ENCODE measurements at places on chromosomes 16 and 17.

DNA sequence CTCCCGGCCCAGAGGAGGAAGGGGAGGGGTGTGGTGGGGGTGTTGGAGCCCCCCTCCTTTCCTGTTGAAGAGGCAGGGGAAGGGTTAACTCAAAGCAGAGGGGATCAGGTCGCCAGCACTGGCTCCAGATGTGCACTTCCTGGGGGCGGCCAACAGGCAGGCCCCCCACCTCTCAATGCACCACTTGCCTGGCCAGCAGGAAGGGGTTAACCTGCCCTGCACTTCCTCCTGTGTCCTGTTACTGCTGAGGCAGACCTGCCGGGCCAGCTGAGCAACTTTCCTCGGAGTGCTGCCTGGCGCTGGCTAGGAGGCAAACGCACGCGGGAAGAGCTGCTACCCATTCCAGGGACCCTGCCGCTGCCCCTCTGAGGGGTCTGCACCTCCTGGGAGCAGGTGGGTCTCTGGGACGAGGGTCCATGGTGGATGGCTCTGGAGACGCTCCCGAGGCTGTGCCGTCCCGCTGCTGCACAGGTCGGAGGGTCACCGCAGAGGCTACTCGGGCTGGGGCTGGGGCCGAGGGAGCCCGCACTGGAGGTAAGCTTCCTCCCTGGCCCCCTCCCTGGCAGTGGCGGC, at the start of gene EPN3:
Gene EPN3 (plus strand): TSS at position 284 of the 573 bp plus-strand sequence. CDS start 3,822 bp downstream, outside the sequence.
- no peak for DNase-seq

- no peak for DNase-seq
Observed at GRCh38 chr17:41325126-41325525, 9.6 kb upstream of the KRTAP17-1 start.

- DNase-seq = no peak
Observed at GRCh38 chr16:74871608-74872007, 97.0 kb upstream of the FA2H start.

GRCh38 chr17:81246679-81247338, 7.7 kb downstream of the NDUFAF8 start:
- DNase-seq = no peak

DNA sequence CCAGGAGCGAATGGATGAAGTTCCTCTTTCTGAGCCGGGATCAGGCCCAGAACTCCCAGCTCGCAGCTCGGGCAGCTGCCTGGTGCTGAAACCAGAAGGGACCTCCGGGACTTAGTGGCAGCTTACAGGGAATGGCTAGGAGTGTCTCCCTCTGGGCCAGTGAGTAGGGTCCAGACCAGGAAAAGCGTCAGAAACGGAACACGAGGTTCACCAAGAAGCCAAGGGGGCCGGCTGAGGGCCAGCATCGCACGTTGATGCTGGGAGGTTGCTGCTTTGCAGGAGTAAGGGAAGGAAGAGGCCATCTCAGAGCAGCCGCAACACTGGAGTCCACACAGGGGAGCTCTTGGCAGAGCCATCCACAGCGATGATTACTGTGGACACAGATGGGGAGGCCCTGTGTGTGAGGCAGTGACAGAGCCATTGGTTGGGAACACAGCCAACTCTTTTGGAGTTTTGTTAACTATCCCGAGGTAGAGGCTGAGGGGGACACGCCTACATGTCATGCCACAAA, 74.0 kb upstream of the CREBBP start:
- no peak for DNase-seq

Data from globus pallidus (tissue), 1 donor.